ENCODE measurements at places on chromosomes 2 and 18.

- DNase-seq = no peak
These were observed 50.3 kb downstream of the GBX2 start for GRCh38 chr2:236117861-236118269.

DNA sequence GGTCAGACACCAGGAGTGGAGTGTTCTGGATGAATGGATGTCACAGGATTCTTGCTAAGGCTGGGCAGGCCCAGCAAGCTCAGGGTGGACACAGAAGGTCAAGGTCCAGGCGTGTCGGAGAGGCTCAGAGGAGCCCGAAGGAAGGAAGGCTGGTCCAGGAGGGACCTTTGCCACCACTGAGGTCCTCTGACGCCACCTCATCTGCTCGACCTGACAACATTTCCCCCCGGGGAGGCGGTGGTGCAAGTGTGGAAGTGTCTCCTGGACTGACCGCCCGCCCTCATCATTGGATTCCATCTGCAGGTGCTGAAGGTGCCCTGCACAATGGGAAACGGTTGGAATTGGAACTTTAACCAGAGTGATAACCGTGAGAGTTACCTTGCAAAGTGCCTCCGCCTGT lies 124.6 kb downstream of the RTP5 start:
- DNase-seq = no peak

GRCh38 chr2:151827564-151828142 lies 568 bp downstream of the ARL5A start:
- DNase-seq = no peak

- DNase-seq = no peak
These were observed 34.2 kb downstream of the ATOH8 start for GRCh38 chr2:85787981-85788340.

DNA sequence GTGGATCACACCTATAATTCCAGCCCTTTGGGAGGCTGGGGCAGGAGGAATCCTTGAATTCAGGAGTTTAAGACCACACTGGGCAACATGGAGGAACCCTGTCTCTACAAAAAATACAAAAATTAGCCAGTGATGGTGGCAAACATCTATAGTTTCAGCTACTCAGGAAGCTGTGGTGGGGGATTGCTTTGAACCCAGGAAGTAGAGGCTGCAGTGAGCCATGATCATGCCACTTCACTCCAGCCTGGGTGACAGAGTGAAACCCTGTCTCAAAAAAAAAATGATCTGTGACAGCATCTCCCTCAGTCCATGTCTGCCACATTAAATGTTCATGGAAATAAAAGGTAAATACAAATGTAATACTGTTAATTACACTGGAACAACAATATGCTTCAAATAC lies 121.4 kb upstream of the COL5A2 start:
- no peak for DNase-seq

DNA sequence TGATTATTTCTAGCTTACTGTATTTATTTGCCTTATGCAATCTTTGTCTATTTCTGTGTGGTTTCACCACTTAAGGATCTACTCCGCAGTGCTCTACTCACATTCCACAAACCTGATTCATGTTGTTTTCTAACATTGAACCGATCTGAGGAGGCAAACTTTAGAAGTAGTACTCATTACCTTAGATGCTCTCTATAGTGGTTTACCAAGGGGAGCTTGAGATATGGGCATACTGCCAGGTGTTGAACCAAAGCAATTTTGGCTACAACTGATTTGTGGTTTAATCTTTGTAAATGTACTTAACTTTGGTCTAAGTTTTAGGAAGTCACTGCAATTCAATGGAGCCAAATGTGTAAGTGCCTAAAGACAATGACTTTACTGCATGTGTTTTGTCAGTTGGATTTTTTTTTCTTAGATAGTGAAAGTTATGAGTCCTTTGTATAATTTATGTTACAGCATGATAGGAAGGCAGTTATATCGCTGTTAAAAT lies 50.1 kb downstream of the MAP2 start:
- DNase-seq = no peak

- DNase-seq = peak; percentile 5
These were observed 874 bp downstream of the WDR43 start for GRCh38 chr2:28895189-28895893.

DNA sequence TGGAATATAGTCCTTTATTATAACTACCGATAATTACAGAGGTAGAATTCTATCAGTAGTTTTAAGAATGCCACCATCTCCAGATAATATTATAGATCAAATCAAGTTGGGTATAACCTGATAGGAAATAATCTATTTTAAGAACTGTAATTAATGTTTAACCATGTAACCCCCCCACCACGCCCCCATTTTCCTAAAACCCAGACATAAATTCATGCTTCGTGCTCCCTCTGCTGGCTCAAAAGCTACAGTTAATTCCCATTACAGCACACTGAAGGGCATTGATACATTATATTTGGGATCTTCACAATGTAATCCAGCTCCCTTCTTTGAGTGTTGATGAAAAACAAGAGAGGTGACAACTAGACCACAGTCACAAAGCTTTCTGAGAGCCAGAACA lies 228.0 kb upstream of the SMAD7 start:
- DNase-seq = no peak

- DNase-seq = no peak
These were observed 44.1 kb upstream of the RND3 start for GRCh38 chr2:150531591-150531990.

GRCh38 chr2:98498703-98499440 lies 54.2 kb downstream of the INPP4A start:
- no peak for DNase-seq

DNA sequence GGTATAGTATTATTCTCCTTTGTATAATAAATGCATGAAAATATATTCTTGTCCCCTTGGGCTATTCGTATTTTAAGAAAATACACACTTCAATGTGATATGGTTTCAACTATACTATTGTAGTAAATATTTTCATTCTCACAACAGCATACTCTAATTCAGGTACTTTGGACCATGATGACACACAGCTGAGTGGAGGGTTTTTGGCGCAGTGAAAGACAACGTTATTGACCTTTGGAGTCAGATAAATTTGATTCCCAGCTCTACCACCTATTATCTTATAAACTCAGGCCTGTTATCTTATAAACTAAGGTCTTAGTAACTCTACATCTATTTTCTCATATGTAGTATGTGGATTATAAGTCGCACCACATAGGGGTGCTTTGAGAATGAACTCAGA lies 895.9 kb upstream of the DDX18 start:
- DNase-seq = no peak

DNA sequence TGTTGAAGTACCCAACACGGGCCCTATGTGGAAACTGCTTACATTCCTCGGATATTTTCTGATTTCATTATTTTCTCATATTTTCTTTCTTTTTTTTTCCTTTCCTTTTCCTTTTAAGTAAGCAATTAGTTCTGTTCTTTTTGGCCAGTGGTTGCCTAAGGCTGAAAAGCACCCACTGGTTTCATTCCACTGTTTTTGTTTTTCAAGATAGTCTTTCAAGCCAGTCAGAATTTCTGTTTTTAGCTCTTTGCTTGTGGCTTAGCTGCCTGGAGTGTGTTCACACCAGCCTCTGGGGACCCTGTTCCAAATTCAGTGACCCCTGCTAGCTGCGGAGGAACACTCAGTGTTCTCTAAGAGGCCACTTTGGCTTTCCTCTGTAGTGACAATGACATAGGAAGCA lies 73.6 kb downstream of the NRP2 start:
- no peak for DNase-seq

DNA sequence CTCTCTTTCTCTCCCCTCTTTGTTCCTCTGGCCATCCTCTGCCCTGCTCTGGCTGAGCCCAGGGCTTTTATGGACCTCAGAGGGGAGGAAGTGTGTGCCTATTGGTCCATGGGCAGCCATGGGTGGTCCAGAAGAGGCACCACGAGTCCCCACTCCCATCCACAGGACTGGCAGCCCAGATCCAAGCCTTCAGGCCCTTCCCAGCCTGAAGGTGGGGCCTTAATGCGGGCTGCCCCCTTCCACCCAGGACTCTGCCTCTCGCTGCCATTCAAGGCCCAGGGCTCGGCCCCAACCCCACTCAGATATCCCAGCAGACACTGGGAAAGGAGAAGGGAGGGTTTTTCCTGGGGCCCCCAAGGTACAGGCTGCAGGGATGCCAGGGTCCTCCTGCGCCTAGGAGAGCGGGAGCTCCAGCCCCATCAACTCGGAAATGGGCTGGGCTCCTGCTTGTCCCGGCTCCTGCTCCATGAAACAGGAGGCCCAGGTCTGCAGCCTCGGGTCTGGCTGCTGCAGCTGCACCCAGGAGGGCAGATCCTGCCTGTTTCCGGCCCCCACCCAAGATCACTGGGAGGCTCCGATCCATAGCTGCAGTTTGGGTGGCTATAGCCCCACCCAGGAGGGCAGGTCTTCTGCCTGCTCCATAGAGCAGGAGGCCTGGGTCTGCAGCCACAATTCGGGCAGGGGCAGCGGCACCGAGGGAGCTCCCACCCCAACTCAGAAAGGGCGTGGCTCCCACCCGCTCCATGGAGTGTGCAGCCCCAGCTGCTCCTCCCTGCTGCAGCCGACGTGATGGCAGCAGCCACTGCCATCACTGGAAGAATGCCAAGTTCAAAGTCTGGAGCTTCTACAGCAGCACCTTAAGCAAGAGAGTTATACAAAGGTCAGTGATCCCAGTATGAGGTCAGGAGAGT lies 116.6 kb upstream of the RBBP8 start:
- DNase-seq = no peak

DNA sequence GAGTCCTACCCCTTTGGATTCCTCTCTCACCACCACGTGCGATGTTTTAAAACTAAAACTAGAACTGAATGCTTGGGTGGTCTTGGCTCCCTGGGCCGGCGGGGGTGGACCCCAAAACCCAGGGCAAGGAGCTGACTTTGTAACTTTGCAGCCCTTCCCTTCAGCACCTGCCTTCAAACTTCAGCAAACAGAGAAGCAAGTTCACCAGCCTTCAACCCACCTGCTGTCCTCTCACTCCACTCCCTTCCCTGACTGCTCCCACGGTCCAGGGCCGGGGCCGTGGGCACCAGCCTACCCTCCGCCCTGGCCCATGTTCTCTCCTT lies 54.5 kb downstream of the COL6A3 start:
- no peak for DNase-seq

GRCh38 chr2:71695235-71696120 lies 242.1 kb downstream of the DYSF start:
- no peak for DNase-seq

DNA sequence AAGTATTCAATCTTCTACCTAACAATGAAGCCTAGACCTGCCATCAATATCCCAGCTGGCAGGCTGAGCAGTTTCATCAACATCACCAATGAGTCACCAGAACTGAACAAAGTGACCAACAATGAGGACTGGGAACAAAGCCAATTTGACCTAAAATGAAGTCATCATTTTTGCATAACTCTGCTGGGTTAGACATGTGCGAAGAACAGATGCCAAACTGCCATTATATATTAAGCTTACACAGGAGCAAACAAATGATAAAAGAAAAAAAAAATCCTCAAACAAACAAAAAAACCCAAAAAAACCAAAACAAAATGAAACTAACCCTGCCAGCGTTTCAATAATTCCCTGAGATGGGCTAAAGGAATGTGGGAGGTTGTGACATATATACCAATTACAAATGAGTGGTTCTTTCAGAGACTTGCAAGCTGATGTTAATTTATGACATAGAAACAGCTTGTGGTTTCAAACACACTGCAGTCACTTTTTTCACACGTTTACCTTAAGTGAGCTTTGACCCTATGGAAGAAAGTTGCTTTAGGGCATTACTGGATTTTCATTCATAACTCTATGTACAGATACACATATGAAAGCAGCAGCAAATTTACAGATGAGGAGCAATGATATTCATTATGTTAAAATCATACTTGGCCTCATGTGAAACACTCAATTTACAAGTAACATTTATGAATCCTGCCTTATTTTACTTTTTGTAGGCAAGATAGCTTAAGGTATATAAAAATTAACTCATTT lies 56.9 kb upstream of the CCDC141 start:
- DNase-seq = peak; percentile 46

DNA sequence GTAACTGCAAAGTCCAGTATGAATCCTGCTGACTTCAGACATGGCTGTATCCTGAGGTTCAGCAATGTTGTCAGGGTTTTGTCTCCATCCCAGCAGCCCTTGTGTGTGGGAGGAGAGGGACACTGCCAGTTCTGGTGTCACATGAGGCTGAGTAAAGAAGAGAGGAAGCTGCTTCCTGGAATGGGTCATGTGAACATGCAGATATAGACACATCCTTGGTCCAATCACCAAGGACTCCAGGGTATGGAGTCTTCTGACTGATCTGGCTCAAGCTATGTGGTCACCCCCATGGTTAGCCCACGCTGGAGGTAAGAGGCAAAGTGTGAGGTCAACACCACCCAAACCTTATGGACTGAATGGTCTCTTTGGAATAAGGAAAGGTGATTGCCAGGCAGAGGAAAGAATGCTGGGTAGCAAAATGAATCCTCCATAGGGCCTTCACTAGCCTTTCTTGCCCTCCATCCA lies 134.4 kb upstream of the SLC1A4 start:
- no peak for DNase-seq

DNA sequence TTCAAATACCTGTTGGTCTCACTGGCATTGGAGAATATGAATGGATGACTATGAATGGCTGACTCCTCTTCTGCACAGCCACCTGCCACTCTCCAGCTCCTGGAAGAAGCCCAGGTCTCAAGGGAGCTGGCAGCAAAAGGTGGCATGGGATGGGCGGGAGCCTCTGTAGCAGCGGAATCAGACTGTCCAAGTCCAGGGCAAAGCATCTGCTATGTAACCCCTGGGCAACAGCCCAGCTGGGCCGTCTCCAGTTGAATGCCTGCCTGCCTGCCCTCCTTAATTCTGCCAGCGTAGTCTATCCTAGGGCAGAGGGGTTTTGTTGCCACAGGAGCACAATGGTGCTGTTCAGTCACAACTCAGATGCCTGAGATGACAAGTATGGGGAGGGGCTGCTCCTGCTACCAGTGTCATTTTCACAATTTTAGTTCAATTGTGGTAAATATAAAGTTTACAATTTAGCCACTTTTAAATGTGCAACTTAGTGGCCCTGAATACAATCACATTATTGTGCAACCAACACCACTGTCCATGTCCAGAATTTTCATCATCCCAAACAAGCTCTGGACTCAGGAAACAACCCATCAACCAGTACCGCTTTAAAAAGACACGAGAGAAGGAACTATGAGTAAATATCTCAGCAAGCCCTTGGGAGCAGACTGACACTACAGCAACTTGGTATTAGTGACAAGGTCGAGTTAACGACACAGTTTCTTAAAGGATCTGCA lies 115.2 kb downstream of the MYO5B start:
- DNase-seq = no peak

DNA sequence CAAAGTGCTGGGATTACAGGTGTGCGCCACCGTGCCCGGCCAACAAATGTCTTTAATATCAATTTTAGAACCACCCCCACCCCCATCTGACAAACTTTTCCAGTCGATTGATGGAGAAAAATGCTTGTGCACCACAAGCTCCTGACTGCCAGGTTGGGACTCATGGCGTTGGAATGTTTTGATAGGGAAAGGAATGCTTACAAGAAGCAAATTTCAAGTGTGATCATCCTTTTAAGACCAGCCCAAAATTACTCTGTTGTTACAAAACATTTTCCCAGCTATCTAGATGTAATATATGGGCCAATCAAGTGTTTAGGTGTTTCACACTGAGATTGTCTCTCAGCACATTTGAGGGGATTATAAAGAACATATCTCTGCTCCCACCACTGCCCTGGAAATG lies 45.2 kb downstream of the UBXN4 start:
- no peak for DNase-seq

GRCh38 chr2:176170602-176171305 lies 13.6 kb downstream of the HOXD3 start:
- no peak for DNase-seq

- no peak for DNase-seq
These were observed 15.7 kb downstream of the MAL start for GRCh38 chr2:95041060-95041823.

GRCh38 chr18:52403291-52404021 lies 63.5 kb downstream of the DCC start:
- DNase-seq = no peak
